ENCODE measurements at places on chromosomes 7 and 10.

- no peak overlapping the region for H3K27ac ChIP-seq
- H3K4me3 ChIP-seq, result no peak overlapping the region
- H3K4me1 ChIP-seq, result no peaks in the 10 kb centered on the region
Observed at GRCh38 chr7:36317276-36317675, 72.4 kb upstream of the ANLN start.

DNA sequence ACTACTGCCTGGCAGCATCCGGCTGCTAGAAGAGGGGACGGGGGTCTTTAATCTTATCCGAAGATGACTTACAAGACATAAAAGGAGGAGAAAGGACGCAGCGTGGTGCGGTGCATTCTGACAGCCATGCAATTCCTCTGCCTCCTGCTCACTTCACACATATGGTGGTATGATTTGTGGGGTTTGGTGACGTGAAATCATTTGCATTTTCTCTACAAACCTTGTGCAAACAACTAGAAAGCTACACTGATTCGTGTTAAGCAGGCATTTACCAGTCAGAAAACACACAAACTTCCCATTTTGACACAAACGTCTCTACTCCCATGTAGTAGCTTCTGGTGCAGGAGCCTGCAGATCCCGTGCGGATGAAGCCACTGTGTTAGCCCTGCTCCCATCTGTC, 6.8 kb upstream of the TCERG1L start:
- no peaks in the 10 kb centered on the region for H3K27me3 ChIP-seq
- H3K27ac ChIP-seq, result no peak overlapping the region
- no peaks in the 10 kb centered on the region for H3K36me3 ChIP-seq
- no peaks in the 10 kb centered on the region for H3K4me1 ChIP-seq
- DNase-seq, result no peak

DNA sequence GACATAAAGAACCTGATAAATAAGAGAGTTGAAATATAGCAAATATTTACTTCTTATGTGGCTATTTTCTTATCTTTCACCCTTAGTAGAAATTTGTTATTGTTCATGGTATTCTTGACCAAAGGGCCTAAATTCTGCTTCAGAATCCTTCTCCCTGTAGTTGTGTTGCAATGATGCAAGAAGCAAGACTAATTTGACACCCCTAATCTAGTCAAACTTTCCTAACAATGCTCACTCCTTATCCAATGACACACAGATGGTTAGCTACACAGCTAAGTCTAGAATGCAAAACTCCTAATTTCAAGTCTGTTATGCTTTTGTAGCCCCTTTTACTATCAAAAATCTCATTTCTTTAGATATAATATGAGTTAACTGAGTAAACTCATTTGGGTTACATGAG, 56.1 kb downstream of the TWIST1 start:
- H3K27me3 ChIP-seq, result no peaks in the 10 kb centered on the region
- no peak for DNase-seq
- no peak overlapping the region for H3K27ac ChIP-seq
- H3K4me1 ChIP-seq, result no peaks in the 10 kb centered on the region
- H3K36me3 ChIP-seq, result no peaks in the 10 kb centered on the region

- no peaks in the 10 kb centered on the region for H3K36me3 ChIP-seq
- no peaks in the 10 kb centered on the region for H3K4me1 ChIP-seq
- H3K27ac ChIP-seq, result no peak overlapping the region
- no peak overlapping the region for H3K4me3 ChIP-seq
- H3K27me3 ChIP-seq, result no peaks in the 10 kb centered on the region
Observed at GRCh38 chr10:56585447-56586171, 224.6 kb upstream of the ZWINT start.

- H3K4me1 ChIP-seq, result no peaks in the 10 kb centered on the region
- H3K27ac ChIP-seq, result no peak overlapping the region
Observed at GRCh38 chr7:111328487-111328886, 233.8 kb downstream of the IMMP2L start.

- no peaks in the 10 kb centered on the region for H3K27me3 ChIP-seq
- H3K4me3 ChIP-seq, result no peak overlapping the region
- no peak for DNase-seq
- H3K36me3 ChIP-seq, result no peaks in the 10 kb centered on the region
- H3K27ac ChIP-seq, result no peak overlapping the region
Observed at GRCh38 chr10:12394241-12395033, 45.1 kb downstream of the CAMK1D start.

GRCh38 chr10:8803992-8804391, 749.5 kb downstream of the GATA3 start:
- no peak for DNase-seq
- no peak overlapping the region for H3K4me3 ChIP-seq
- H3K27ac ChIP-seq, result no peak overlapping the region
- H3K27me3 ChIP-seq, result no peaks in the 10 kb centered on the region

DNA sequence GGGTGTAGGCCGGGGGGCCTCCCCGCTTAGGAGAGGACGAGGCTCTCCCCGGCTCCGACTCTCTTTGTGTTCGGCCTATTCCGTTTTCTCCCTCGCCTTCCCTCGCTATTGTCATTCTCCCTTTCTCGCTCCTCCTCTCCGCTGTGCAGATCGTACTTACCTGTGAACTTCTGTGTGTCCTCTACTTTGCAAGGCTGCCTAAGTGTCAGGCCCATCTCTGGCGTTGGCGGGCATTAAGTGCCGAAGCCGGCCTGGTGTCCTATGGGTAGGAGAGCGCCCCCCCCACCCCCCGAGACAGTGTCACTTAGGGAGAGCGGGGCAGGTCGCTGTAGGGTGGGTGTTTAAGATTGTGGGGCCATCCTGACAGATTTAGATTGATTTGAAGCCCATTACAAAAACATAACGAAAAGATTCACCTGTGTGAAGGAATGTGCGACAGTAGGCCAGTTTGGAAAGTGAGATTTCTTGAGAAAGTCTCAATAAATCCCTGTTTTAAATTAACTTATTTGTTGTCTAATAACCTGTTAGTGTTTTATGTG, 579 bp downstream of the RBM33 start:
- no peaks in the 10 kb centered on the region for H3K27me3 ChIP-seq
- peak overlapping the region; percentile 99 for H3K4me3 ChIP-seq
- peaks cover 15% of the 10 kb centered on the region for H3K4me1 ChIP-seq
- peaks cover 4% of the 10 kb centered on the region for H3K36me3 ChIP-seq

GRCh38 chr10:35300063-35300699, 36.1 kb upstream of the CCNY start:
- no peaks in the 10 kb centered on the region for H3K36me3 ChIP-seq
- no peaks in the 10 kb centered on the region for H3K27me3 ChIP-seq
- H3K4me1 ChIP-seq, result no peaks in the 10 kb centered on the region
- H3K27ac ChIP-seq, result no peak overlapping the region
- peak; percentile 5 for DNase-seq
- no peak overlapping the region for H3K4me3 ChIP-seq

- no peak overlapping the region for H3K4me3 ChIP-seq
- H3K36me3 ChIP-seq, result no peaks in the 10 kb centered on the region
- H3K27ac ChIP-seq, result no peak overlapping the region
- DNase-seq, result no peak
Observed at GRCh38 chr7:81887098-81888090, 117.5 kb upstream of the HGF start.

DNA sequence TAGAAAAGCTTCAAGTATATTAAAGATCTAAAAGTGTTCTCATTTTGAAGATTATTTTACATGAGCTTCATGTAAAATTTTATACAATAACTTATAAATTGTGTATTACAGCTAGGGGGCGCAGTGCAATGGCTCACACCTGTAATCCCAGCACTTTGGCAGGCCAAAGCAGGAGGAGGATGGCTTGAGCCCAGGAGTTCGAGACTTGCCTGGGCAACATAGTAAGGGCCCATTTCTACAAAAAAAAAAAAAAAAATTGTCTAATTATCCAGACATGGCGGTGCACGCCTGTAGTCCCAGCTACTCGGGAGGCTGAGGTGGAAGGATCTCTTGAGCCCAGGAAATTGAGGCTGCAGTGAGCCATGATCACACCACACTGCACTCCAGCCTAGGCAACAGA, 16.6 kb downstream of the ACBD5 start:
- H3K4me1 ChIP-seq, result no peaks in the 10 kb centered on the region
- no peak overlapping the region for H3K4me3 ChIP-seq
- no peaks in the 10 kb centered on the region for H3K27me3 ChIP-seq
- H3K27ac ChIP-seq, result no peak overlapping the region
- no peak for DNase-seq

GRCh38 chr7:30285536-30286284, 1.3 kb downstream of the ZNRF2 start:
- DNase-seq, result no peak
- H3K36me3 ChIP-seq, result no peaks in the 10 kb centered on the region
- peak overlapping the region; percentile 93 for H3K27ac ChIP-seq
- H3K4me3 ChIP-seq, result peak overlapping the region; percentile 91
- H3K4me1 ChIP-seq, result peaks cover 26% of the 10 kb centered on the region

DNA sequence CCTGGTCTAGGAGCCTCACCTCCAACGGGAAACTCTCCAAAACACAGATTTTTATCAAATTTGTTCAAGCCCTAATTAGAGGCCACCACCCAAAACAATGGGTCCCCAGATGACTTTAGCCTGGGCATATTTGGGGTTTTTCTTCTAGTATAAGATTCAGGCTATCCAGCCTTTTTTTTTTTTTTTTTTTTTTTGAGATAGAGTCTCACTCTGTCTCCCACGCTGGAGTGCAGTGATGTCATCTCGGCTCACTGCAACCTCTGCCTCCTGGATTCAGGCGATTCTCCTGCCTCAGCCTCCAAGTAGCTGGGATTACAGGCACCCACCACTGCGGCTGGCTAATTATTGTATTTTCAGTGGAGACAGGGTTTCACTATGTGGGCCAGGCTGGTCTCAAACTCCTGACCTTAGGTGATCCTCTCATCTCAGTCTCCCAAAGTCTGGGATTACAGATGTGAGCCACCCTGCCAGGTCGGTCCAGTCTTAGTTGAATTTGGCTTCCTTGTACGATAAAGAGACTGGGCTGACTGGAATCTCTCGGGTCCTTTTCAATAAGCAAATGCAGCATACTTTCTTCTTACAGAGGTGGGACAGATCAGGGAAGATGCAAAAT, 91.4 kb upstream of the KLF6 start:
- H3K4me1 ChIP-seq, result peaks cover 11% of the 10 kb centered on the region
- peak overlapping the region; percentile 18 for H3K27ac ChIP-seq
- H3K27me3 ChIP-seq, result no peaks in the 10 kb centered on the region

DNA sequence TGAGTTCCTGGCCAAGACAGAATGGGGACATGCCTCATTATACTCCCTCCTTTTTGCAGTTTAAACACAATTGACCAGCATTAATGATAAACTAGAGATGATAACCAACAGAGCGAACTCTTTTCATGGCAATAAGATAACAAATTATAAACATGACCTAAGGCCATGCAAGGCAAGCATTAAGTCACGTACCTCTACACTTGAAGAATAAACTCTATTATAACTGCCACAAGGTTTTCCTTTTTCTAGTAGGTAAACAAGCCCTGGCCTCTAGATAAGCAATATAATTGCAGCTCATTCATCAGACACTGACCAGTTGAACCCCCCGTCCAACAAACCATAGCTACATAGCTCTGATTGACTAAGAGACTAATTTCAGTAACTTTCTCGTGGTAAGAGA, 767.0 kb downstream of the GRM8 start:
- no peak for DNase-seq
- H3K27ac ChIP-seq, result no peak overlapping the region
- H3K4me3 ChIP-seq, result no peak overlapping the region
- no peaks in the 10 kb centered on the region for H3K4me1 ChIP-seq
- no peaks in the 10 kb centered on the region for H3K36me3 ChIP-seq
